ENCODE measurements at places on chromosomes 2 and 18.
A peak's percentile ranks its signal among the peaks of the same experiment; 100 is the strongest.

DNA sequence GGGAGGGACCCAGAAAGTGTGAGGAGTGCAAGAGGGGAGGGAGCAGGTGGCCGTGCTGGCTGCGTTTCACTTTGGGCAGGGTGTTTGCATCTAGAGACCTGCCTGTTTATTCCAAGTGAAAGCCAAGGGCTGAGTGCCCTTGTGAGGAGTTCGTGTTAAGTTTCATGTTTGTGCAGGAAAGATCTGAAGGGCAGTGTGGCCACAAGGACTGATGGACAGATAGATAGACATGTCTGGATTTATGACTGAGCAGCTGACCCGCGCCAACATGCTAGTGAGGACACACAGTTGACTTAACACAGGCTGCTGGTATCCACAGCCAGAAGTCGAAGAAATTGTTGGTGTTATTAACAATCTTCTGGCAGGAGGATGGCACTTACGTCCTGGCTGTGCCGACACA is 387.6 kb upstream of the TNP1 start:
- DNase-seq: peak; percentile 49

DNA sequence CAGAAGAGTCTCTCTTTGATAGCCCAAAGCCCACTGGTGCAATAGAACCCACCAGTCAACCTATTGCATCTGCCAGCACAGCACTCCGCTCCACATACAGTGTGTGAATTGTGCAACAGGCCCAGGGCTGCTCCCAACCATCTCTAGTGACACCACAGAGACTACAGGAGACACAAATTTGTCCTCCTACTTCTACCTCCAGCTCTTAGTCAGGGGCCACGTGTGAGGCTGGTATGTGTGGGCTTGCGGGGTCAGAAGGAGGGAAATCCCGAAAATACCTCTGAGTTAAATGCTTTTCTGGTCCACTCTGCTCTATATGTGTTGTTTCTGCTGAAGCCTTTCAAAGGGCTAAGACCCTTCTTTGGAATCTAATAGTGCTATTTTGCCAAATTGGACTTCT is 18.0 kb downstream of the DGUOK start:
- no peak for DNase-seq

- no peak for DNase-seq
These were observed 405.5 kb upstream of the FIGN start for GRCh38 chr2:164141271-164141670.

GRCh38 chr2:41772697-41773096 is 275.1 kb upstream of the PKDCC start:
- no peak for DNase-seq

DNA sequence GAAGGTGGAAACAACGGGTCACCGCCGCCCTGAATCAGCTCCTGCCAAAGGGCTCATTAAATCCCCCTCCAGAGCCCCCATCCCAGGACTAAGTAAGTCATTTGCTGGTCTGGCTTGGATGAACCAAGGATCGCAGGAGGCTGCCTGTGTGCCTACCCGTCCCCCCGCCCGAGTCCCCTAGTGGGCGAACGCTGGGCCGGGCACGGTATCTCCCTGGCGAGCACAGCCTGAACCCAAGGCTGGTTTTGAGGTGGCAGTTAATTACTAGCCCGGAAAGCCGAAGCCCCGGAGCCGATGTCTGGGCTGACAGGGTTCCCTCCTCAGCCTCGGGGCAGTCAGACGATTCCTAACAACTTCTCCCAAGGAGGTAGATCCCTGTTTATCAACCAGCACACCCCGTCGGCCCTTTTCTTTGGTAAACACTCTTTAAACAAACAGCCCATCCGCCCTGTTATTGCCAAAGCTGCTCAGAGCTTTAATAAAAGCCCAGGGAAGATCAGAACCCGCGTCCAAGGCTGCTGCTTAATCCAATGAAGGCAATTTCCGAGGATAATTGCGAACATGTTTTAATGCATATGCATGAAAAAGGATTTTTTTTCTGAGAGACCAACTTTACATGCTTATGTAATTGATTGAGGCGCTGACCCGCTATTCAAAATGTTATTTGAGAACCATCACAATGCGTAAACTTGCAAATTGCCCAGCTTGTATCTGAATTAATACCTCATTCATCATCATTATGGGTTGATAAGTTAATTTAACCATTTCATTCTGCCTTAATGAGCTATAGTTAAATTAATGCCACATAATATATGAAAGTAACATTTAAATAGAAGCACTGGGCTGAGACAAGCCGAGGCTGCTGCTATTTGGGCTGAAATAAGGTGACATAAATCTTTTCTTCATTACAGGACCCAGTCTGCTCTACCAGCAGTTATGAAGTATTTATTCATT is 10.5 kb downstream of the EVX2 start:
- no peak for DNase-seq

All from right hindlimb (tissue), 1 donor.